ENCODE measurements at places on chromosomes 6 and 20.
A peak's percentile ranks its signal among the peaks of the same experiment; 100 is the strongest.

DNA sequence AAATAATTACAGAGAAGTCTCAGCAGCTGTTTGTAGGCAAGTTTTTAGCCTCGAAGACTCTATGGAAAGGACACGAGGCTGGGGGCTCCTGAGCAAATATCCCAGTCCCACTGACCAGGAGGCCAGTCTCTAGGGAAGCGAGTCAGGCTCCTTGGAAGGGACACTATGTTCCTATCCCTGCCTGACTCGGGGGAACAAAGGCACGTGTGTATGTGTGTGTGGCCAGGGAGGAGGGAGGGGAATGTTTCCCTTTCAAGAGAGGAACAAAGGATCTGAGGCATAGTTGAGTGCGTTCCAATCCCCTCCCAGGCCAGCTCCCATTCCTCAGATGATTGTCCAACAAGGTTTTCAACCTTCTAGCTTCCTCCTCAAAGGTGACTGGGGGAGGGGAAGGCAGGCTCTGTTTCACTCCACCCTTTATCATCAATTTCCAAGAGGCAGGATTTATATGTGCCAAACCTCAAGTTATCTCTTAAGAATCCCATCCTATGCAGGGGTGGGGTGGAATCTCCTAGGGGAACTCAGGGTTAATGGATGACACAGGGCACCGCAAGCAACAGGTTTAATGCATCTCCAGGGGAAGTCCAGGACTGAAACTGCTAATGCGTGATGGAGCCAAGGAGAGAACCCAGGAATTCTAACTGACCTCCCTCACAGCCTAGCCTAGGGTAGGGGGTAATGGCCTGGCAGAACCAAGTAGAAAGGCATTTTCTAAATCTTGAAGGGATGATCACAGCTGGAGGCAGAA is 9.9 kb downstream of the BCL2L1 start:
- DNase-seq, result no peak

DNA sequence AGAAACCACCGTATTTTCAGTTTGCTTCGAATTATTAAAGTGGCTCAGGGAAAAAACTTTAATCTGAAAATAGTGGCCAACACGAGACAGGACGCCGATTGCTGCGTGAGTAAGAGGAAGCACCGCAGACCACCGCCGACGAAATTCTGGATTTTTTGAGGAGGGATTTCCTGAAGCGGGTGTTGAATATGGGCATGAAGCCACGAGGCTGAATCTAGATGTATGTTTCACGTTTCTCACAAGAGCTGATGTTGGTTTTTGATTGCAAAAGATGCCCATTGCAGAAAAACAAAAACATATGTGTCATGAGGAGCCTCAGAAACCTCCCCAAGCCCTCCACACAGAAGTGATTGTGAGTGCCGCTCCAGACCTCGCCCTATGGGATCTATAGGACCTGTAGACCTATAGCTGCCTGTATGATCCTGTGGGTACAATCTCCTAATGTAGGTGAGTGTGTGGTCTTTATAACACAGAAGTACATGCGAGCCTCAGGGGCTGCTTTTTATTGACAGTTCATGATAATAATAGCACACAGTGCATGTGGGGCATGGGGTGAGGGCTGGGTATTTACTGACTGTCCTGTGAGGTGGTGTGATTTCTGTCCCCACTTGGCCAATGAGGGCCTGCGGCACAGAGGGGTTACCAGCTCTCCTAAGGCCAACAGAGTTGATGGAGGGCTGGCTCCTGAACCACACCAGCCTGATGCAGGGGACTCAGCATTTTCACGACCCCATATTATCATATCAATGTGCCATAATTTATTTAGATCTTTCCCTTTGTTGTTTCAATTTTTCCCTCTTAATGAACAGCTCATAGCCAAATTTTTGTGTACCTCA is 243.9 kb downstream of the DLL1 start:
- no peak for DNase-seq

GRCh38 chr6:117222861-117223260 is 42.5 kb upstream of the VGLL2 start:
- no peak for DNase-seq

DNA sequence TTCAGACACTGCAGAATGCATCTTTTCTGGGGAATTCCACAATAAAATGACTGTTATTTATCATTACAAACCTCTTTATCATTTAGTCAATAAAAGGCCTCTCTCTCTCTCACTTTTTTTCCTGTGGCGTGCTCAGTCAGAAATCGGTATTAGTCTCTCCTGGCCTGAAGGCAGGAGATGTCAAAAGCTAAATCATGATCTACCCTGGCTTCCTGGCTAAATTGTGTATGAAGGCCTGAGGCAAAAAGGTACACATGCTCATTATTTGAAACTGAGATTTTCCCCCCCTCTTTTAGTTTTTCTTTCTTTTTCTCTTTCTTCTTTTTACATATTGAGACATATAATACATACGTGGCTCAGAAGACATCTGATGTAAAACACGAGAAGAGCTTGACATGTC is 375.0 kb upstream of the SLC35B3 start:
- no peak for DNase-seq

DNA sequence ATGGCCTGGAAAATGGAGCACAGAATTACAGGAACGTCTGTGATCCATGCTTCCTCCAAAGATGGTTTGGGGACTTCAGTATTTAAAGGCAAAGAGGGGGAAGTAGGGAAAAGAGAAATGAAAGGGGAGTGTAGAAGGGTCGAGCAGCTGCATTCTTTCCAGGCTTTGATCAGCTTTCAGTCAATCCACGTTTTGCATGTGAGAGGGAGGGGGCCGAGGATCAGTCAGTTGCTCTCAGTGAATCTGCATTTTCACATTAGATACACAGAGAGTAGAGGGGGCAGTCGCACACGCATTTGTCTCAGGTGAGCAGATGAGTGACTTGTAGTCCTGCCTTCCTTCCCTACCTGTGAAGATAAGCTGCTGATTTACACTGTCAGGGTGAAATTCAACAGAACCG is 78.8 kb downstream of the FOXF2 start:
- DNase-seq, result no peak

- DNase-seq, result peak; percentile 95
These were observed 3.5 kb downstream of the MYLK2 start for GRCh38 chr20:31822421-31823330.

- peak; percentile 50 for DNase-seq
These were observed 38.4 kb downstream of the RREB1 start for GRCh38 chr6:7145885-7146828.

DNA sequence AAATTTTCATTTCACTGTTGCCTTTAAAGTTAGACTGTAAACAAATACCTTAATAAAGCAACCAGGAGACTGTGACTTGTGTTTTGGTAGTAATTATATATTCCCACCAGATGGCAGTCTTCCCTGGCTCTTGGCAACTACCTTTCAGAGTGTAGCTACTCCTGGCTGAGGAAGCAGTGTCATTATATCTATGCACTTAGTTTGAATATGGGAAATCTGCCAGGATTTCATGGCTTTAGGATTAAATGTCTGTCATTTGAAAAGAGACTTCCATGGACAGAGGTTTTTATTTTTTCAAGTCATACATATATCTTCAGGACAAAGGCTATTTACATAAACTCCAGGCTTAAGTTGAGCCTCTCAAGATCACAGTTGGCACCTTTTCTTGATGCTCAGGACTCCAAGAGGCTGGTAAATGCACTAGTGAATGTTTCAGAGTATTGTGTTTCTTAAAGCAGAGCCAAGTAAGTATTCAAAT is 160.1 kb downstream of the C6orf58 start:
- DNase-seq, result no peak

- peak; percentile 76 for DNase-seq
These were observed 672 bp downstream of the PREX1 start for GRCh38 chr20:48826883-48827771.

DNA sequence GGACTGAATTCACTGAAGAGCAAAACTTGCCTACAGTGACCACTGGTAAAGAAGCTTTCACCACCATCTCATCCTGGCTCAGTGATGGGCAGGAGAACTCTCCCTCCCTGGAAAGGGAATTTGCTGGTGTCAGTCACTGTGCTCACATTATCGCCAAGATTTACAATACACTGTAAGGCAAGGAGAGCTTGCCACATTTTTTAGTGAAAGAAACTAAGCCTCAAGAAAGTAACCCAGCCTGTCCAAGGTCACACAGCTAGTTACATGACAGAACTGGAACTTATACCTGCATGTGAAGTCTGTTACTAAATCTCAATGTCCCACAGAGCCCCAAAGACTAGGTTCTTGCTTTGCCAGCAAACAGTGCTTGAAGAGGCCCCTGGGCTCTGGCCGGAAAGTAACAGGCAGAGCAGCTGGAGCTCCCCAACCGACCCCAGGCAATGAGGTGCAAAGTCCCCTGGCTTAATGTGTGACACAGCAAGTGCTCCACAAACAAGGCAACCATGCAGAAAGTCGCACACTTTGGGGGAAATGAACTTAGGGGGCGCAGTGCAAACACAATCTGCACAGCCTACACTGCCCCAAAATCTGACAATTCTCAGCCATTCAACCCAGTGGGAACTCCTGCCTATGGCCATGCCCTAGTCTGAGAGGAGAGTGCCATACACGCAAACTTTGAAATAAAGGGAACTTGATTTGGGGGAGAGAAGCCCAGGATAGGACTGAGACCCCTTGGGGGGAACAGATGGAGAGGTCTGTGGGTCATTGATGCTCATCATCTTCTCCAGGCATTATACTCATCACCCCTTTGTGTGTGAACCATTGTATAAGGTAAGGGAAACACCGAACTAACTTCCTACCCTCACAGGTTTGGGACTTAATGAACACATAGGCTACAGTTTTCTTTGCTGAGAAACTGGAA is 1.9 kb downstream of the BCL2L1 start:
- DNase-seq, result peak; percentile 60

- DNase-seq, result no peak
These were observed 36.6 kb downstream of the IRF4 start for GRCh38 chr6:428047-428603.

GRCh38 chr6:127031511-127031910 is 87.0 kb upstream of the RSPO3 start:
- DNase-seq, result no peak

- no peak for DNase-seq
These were observed 43.1 kb upstream of the CD93 start for GRCh38 chr20:23129266-23129665.

DNA sequence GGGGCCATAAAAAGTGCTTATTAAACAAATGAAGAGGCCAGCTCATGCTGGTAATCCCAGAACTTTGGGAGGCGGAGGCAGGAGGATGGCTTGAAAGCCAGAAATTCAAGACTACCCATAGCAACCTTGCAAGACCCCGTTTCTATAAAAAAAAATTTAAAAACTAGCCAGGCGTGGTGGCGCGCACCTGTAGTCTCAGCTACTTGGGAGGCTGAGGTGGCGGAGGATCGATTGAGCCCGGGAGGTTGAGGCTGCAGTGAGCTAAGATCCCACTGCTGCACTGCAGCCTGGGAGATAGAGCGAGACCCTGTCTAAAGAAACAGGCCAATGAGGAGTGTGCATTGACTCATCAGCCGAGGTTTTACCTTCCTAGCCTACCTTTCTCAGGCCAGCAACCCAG is 15.2 kb downstream of the NPEPL1 start:
- no peak for DNase-seq

GRCh38 chr6:126786262-126786661 is 332.2 kb upstream of the RSPO3 start:
- no peak for DNase-seq

- DNase-seq, result no peak
These were observed 88.1 kb upstream of the IYD start for GRCh38 chr6:150280703-150281102.

DNA sequence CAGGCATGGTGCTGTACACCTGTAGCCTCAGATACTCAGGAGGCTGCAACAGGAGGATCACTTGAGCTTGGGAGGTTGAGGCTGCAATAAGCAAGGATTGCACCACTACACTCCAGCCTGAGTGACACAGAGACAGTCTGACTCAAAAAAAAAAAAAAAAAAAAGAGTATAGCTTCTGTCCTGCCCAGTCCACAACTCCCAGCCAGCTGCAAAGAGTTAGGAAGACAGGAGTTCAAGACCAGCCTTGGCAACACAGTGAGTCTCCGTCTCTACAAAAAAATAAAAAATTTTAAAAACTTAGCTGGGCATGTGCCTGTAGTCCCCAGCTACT is 28.3 kb upstream of the TLDC2 start:
- DNase-seq, result no peak

- no peak for DNase-seq
These were observed 21.4 kb upstream of the RIPOR2 start for GRCh38 chr6:24957199-24957598.

GRCh38 chr6:12343122-12343439 is 52.9 kb downstream of the EDN1 start:
- no peak for DNase-seq

DNA sequence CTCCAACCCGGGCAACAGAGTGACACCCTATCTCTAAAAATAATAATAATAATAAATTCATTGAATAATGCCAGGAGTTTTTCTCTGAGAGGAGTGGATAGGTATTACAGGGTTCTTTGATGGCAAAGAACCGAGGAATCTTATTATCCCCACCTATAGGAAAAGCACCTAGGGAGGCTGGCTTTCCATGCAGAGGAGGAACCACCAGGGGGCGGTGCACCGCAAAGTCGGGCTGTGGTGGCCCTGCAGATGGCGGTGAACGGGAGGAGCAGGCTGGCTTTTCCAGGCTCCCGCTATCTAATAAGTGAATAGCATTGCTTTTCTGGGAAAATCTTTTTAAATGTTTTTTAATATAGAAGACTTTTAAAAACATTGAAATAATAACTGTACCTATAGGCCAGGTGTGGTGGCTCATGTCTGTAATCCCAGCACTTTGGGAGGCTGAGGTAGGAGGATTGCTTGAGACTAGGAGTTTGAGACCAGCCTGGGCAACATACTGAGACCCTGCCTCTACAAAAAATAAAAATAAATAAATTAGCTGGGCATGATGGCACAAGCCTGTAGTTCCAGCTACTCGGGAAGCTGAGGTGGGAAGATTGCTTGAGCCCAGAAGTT is 864.2 kb downstream of the KIF16B start:
- DNase-seq, result peak; percentile 79

DNA sequence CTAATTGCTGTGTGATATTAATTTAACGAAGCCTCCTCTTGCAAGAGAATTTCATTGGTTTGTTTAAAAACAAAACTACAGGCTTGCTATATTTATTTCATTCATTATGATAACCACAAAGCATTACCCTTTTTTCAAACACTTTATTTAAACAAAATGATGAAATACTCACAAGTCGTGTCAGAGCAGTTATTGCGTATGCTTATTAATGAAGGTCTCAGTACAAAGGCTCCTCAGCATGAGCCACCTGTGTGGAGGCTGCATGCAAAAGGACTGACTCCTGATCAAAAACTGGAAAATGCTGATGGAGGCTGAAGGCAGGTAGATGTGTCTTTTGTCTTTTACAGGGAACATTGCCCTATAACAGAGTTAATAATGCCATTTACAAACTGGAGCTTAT is 130.5 kb downstream of the CRYBG1 start:
- no peak for DNase-seq

- no peak for DNase-seq
These were observed 91.2 kb upstream of the EXOC2 start for GRCh38 chr6:783966-784735.

DNA sequence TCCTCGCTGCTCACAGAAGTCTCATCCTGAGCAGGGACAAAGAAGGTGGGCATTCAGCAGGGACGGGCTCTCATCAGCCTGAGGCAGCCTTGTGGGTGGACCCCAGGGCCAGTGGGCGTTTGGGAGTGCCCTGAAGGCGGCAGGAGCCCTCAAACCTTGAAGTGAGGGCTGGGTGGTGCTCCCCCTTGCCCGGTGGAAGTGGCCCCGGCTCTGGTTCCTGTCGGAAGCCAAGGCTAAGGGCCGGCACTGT is 110.5 kb downstream of the NOL4L start:
- no peak for DNase-seq
